IMR-90 (cell line): ENCODE measurements at places on chromosomes 4 and X. TPM values are rescaled to one million over a fixed set of nuclear protein-coding genes. Genes with fewer than 3 reads are reported as not detected.

- no peak for DNase-seq
Measured at GRCh38 chrX:13826770-13827169, 9.9 kb upstream of the GPM6B start.

- DNase-seq = no peak
Measured at GRCh38 chrX:150044556-150044955, 106.3 kb upstream of the EOLA2 start.

DNA sequence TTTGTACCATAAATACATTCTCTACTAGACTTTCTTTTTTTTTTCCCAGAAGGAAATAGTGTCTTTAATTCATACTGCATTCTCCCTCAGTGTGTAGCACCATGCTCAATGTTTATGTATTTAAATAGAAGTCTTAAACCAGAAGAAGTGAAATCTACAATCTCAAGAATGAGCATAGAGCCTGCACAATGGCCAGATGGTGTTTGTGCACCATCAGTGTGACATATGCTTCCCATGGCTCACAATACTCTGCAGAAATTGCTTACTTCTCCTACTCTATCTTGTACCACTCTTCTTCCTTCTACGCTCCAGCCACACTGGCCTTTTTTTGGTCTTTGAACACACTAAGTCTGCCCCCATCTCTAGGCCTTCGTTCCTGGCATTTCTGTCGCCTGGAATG lies 2.6 kb upstream of the DOCK11 start:
- no peak for DNase-seq

GRCh38 chrX:139924696-139925095 lies 8.2 kb downstream of the ATP11C start:
- DNase-seq = no peak

DNA sequence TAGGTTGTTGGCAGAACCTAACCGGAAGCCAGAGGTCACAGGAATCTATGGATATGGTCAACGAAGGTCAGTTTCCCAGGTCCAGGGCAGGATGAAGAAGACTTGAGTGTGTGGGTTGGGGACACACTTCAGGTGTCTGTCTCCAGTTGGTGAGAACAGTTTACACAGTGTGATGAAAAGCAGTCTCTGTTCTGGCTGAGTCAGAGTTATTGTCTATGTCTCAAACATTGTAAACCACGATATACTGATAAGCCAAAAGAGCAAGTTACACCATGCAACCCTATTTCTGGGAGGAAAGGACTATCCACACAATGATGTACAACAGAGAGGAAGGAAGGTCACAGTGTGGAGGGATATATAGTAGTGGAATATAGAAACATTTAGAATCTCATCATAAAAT lies 187.1 kb upstream of the C1QTNF7 start:
- peak; percentile 61 for DNase-seq

DUSP9 gene
- under 0.01 TPM in 2 replicates for total RNA-seq

CACNA1F gene
- total RNA-seq = not detected in 2 replicates

DNA sequence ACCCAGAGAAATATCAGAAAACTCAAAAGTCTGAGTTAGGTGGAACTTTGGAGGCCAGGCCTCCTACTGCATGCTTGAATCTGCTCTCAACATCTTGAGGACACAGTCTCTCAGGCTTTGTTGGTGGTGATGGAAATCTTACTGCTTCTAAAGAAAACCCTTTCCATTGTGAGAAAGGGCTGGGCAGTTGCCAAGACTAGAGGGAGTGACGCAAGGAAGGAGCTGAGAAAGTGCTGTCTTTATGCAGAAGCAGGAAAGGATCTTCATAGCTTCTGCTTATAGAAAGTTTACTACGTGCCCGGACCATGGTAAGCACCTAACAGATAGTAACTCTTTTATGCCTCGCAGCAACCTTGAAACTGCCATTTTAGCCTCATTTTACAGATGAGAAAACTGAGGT lies 2.4 kb upstream of the CRMP1 start:
- DNase-seq = peak; percentile 5

GRCh38 chr4:174262624-174263444 lies 20.6 kb downstream of the FBXO8 start:
- DNase-seq = no peak

ADGRG4 gene
- not detected in 2 replicates for total RNA-seq

GRCh38 chrX:9222299-9222698 lies 188.4 kb upstream of the FAM9B start:
- no peak for DNase-seq

RHOXF1 gene
- total RNA-seq = not detected in 2 replicates

POU3F4 gene
- total RNA-seq = not detected in 2 replicates

ERAS gene
- not detected in 2 replicates for total RNA-seq

DOCK11 gene
- total RNA-seq = 13.1 and 14.7 TPM in 2 replicates

- peak; percentile 77 for DNase-seq
Measured at GRCh38 chr4:100095729-100096595, 94.3 kb downstream of the DDIT4L start.

FRG1 gene
- total RNA-seq = 13.4 and 28.3 TPM in 2 replicates

GRCh38 chrX:134161162-134161561 lies 75.8 kb upstream of the CCDC160 start:
- DNase-seq = no peak

DNA sequence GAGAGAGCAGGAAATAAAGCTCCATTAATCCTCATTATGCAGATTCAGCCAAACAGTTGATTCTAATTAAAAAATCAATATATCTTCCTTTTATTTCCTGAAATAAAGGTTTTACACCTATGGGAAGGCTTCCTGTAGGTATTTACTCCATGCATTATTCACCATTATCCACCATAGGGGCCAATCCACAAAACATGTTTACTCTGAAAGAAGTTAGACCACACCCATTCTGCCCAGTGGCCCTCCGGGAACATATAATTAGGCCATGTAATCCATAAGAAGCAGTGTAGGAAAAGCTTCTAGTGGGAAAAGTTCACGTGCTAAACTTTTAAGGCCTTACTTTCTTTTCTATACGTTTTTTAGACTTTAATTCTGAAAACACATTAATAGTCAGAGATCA lies 57.7 kb downstream of the SAT1 start:
- no peak for DNase-seq

GRCh38 chrX:152817078-152817764 lies 13.3 kb downstream of the CETN2 start:
- peak; percentile 54 for DNase-seq

TSPAN7 gene
- total RNA-seq = not detected in 2 replicates

DNA sequence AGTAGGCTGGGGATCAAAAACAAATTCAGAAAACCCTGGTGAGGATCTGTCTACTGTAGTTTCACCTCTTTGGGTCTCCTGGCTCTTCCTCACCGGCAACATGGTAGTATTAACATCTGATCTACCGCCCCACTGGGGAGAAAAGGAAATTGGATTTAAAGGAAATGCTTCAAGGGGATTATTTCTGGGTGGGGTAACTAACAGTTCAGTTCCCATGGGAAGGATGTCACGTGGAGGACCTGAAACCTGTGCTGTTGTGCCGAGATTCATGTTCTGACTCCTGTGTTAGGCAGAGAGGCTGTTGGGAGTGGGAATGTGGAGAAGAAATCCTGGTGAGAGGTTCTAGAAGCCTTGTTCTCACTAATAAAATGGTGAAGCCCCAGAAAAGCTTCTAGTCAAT lies 254.4 kb downstream of the BCOR start:
- DNase-seq = no peak

DNA sequence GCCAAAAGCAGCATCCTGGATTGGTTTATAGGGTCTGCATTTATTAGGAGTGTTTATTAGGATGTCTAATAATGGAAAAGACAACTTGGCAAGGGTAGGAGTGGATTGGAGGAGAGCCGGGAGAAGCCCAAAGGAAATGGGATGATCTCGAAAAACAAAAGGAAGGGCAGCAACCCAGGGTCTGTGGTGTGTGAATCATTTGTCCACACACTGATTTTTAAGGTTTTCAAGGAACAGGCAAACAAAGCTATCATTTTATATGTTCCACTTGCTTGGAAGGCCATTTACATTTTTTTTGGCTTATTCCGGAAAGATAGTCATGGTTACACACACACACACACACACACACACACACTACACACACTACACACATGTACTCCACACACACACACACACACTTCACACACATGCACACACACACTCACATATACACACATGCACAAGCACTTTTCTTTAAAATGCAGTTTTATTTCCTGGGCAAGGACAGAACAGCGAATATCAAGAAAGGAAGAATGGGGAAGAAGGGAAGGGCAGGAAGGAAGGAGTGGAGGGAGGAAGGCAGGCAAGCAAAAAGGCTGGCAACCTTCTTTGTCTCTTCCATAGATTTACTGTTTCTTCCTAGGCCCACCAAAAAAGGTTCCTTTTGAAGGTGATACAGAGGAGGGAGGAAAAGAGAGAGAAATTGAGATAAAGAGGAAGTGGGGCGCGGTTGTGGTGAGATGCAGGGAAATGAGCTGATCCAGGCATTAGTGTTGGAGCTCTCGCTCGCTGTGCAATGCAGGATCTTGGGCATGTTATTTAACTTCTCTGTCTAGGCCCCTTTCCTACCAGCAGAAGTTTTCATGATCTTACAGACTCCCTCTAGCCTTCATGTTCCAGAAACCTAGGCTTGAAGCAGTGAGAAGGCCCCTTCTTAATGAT lies 88.6 kb upstream of the MAML3 start:
- DNase-seq = no peak

DNA sequence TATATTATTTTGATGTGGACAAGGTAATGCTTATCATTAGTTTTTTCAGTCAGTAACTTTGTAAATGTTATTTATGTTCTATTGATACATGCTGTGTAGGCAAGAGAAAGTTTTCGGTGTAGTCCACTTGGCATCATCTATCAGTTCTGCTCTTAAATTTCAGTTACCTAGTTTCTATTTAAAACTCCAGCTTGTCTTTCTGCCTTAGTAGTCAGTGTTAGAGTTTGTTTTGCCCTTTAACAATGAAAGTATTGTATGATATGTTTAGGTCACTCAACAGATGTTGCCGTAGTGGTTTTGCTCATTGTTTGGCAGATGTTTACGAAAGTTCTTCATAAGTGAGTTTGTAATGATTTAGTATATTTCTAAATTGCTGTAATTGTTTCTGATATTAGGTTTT lies 34.9 kb upstream of the FHDC1 start:
- DNase-seq = no peak

CT55 gene
- not detected in 2 replicates for total RNA-seq

ERVMER34-1 gene
- total RNA-seq = not detected in 2 replicates

DNA sequence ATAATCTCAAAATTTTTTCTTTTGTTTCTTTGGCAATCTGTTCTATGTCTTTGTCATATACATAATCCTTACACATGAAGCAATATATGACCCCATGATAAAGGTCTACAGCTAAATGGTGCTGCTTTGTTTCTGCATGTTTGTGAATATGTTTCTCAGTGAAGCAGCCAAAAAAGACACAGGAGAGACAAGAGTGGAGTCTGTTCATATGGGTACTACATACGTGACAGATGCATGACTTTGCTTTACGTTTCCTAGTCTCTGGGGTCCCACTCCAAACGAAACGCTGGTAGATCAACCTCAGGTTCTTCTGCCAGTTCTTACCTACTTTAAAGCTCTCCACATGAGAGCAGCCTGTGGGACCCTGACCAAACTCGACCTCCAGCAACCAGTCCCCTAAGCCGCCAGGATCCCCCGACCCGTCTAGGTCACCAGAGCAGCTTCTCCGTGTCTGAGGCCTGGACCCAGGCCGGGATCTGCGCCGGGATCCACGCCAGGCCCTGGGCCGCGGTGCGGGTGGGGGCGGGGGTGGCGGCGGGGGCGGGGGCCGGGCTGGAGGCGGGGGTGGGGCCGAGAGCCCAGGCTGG lies 1.5 kb downstream of the USP51 start:
- DNase-seq = no peak

- peak; percentile 70 for DNase-seq
Measured at GRCh38 chrX:20066968-20067708, 49.6 kb downstream of the MAP7D2 start.

SGCB gene
- 16.3 and 25.8 TPM in 2 replicates for total RNA-seq

- DNase-seq = no peak
Measured at GRCh38 chrX:72001471-72001870, 90.8 kb downstream of the NHSL2 start.

XAGE1A gene
- not detected in 2 replicates for total RNA-seq

TMEM156 gene
- total RNA-seq = 0.54 and 0.83 TPM in 2 replicates

- DNase-seq = peak; percentile 97
Measured at GRCh38 chr4:7831330-7831729, 108.3 kb downstream of the AFAP1 start.

DNA sequence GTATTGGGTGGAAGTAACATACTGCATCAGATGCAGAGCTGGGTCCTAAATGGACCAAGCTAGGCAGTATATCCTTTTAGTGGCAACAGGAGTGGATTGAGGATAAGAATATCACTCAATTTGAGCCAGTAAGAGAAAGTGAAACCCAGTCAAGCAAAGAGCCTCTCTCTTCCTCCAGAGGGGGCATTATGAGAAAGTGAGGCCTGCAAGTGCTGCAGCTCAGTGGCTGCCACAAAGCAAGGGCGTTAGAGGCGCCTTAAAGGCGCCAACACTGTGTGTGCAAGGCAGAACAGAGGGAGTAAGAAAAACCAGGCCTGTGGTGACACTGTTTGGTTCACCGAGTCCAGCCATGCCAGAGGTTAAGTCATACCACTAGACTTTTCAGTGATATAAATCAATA lies 17.5 kb downstream of the STX18 start:
- DNase-seq = peak; percentile 11

DNA sequence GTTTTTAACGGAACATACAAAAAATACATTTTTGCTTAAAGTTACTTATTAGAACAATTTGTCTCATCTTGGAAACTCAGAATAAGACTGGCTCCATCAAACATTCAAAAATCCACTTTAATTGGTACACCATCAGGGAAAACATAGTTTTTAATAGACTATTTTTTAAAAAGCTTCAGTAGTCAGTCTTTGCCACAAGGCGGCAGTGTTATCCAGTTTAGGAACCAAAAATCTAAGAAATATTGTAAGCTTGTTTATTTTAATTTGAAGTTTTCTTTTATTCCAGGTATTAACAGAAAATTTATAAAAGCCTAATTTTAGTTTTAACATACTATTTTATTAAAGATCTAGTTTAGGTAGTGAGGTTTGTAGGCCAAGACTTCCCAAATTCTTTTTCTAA lies 107.7 kb downstream of the APOOL start:
- DNase-seq = peak; percentile 5

TEX13A gene
- not detected in 2 replicates for total RNA-seq

- DNase-seq = peak; percentile 34
Measured at GRCh38 chrX:7145454-7145853, 2.1 kb upstream of the STS start.

- DNase-seq = no peak
Measured at GRCh38 chr4:113347245-113347644, 297.8 kb downstream of the ANK2 start.

GRCh38 chrX:18436017-18436416 lies 10.6 kb downstream of the CDKL5 start:
- DNase-seq = no peak

FHL1 gene
- total RNA-seq = 41.9 and 69.4 TPM in 2 replicates

DNA sequence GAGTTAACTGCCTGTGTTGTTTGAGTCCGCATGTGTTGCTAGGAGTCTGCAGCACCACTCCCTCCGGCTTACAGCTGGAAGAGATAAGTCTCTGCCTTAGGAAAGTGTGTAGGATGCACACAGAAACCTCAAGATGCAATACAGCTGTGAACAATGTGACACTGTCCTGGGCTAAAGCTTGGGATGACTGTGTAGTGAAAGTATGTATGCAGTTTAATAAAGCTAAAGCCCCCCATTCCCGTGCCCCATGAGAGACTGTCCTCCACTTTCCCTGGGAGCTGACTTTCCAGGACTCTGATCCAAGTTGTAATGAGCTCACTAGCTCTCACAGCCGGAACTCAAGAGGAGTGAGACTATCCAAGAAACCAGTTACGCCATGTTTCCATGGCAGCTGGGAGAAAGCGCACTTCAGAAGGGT lies 156.6 kb upstream of the FTHL17 start:
- peak; percentile 85 for DNase-seq
